ENCODE measurements at places on chromosomes 13 and 19.

- DNase-seq, result no peak
Observed at GRCh38 chr19:5137571-5138124, 168.7 kb downstream of the KDM4B start.

DNA sequence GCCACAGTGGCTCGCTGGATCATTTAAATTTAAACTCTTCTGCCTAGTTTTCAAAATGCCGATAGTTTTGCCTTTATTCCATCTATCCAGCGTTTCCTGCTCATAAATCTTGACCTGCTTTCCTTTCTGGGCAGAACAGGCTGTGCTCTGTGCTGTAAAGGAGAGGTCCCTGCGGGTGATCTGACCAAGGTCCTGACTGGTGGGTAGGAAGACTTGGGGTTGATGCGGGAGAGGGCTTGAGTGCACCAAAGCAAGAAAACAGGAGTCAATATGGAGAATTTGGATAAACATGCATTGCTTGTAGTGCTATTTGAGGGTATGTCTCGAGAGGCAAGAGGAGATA lies 533.6 kb downstream of the MYO16 start:
- DNase-seq, result no peak

- DNase-seq, result no peak
Observed at GRCh38 chr13:50677687-50678463, 165.6 kb downstream of the DLEU7 start.

DNA sequence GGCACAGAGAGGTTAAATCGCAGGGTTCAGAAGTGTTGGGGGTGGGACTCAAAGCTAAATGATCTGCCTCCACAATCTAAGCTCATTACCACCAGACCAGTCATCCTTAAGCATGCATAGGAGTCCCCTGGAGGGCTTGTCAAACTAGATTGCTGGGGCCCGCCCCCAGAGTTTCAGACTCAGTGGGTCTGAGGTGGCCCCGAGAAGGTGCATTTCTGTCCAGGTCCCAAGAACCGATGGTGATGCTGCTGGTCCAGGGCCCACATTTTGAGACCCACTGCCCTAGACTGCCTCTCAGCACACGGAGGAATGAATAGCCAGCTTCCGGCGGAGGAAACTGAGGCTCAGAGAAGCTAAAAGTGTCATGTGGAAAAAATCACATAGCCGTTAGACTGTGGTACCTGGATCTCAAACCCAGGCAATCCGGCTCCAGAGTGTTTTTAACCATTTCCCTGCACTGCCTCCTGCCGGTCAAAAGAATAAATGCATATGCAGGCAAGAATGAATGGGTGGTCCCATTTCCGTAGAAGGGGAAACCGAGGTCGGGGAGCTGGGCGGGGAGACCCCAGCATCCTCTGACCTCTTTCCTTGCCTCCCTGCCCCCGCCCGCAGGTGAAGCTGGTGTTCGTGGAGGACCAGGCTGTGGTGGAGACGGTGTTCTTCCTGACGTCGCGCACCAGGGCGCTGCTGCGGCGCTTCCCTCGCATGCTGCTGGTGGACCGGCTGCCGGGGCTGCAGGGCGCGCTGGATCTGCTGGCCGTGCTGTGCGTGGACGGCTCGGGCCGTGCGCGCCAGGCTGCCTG lies 23.8 kb downstream of the ZSWIM9 start:
- DNase-seq, result no peak

DNA sequence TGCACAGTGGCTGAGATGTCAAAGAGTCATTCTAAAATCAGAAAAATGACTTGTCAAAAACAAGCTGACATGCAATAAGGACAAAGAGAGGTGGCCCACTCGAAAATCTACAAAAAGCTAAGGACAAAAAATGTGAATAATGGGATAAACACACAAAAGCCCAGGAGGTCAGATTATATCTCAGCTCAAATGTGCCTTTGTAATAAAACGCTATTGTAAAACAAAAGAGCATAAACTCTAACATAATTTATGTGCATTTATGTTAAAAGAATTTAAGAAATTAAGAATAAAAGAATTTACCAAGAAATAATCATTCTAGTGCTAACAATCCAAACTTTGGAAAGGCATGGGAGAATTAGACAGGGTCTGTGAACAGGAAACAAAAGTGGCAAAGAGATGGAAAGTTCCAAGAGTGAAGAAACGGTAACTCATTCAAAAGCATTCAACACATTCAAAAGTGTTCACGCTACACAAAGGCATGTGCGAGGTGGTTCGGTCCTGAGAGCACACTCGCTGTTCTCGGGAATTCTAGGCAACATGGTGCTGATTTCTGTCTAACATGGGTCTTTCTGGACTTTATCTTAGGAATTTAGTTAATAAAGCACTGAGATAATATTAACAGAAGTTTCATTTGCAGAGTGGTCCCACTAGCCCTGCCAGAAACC lies 197.7 kb downstream of the KATNAL1 start:
- no peak for DNase-seq

DNA sequence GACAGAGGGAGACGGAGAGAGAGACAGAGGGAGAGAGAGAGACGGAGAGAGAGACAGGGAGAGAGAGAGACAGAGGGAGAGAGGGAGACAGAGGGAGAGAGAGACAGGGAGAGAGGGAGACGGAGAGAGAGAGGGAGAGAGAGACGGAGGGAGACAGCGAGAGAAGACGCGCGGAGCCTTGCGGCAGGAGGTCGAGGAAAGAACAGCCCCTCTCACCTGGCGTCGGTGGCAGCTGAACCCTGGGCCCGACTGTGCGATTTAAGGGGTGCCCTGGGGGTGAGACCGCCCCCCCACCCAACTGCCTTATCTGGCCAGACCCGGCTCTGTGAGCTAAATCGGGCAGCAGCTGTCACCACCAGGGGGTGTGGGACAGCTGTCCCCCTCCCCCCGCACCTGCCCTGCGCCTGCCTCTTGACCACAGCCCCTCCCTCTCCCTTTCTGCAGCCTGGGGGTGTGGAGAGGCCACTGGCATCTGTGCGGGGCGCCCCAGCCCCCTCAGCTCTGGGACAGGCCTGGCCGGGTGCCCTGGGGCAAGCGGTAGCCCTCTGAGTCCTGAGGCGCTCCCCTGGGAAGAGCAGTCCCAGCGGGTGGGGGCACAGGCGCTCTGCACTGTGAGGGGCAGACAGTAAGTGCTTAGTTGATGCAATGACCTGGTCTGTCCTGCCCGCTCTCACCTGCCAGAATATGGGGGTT lies 10.8 kb downstream of the JOSD2 start:
- peak; percentile 66 for DNase-seq

DNA sequence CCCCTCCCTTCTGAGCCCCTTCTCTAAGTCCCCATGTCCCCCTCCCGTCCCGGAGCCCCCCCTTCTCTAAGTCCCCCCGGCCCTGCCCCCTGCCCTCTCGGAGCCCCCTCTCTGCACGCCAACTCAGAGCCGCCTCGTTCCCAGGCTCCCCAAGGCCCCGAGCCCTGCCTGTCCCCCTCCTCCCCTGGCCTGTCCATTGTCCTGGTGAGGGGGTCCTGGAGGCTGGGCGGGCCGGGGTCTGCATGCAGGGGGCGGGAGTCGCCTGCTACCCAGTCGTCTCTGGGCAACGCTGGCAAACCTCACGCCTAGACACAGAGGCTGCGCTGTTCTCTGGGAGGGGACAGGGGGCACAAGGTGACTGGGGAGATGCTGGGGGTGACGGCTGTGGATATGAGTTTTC lies 39.2 kb upstream of the SEMA6B start:
- DNase-seq, result no peak

GRCh38 chr19:42140125-42140754 lies 8.0 kb upstream of the POU2F2 start:
- peak; percentile 69 for DNase-seq

- DNase-seq, result no peak
Observed at GRCh38 chr13:91126806-91127205, 220.7 kb upstream of the MIR17HG start.

GRCh38 chr13:29509999-29510589 lies 85.4 kb downstream of the SLC7A1 start:
- DNase-seq, result no peak

GRCh38 chr13:114045113-114045735 lies 71.3 kb upstream of the C13orf46 start:
- no peak for DNase-seq

DNA sequence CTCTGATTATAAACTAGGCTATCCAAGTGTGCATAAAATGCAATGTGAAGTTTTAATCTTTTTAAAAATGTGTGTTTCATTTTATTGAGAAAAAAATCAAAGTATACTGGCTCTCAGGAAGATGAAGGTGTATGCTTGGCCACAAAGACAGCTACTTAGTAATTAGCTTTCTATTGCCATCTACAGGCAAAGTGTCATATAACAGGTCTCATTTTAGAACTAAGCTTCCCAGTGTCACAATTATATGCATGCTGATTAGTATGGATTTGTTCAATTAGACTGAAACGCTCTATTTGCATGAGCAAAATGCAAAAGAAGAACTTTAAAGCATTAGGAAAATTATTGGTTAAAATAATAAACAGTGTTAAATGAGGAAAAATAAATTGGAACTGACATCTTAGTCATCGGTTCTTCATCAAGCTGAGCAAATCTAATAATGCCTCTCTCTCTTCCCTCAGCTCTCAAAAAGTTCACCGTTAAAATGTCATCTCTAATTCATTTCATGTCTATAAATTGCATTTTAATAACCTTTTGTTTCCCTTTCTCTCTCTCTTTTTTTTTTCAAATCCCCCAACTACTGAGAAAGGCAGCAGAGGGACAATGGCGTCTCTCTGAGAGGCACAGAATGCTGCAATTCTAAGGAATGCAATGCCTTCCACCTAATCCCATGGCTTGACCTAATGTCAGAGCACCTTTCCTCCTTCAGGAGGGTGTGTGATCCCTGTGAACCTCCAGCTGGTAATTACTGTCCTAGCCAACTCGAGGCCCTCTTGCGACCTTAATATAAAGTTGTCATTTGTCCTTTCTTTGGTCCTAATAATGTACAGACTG lies 313.1 kb upstream of the MAB21L1 start:
- no peak for DNase-seq

DNA sequence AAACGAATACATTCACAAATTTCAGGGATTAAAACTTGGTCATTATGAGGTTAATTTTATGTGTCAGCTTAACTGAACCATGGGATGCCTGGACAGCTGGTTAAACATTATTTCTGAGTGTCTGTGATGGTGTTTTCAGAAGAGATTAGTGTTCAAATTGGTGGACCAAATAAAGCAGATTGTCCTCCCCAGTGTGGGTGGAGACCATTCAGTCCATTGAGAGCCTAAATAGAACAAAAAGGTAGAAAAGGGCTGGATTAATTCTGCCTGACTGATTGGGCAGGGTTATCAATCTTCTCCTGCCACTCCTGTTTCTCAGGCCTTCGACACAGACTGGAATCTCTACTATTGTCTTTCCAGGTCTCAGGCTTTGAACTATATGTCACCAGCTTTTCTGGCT lies 203.8 kb upstream of the SLITRK6 start:
- no peak for DNase-seq

GRCh38 chr19:1663852-1664251 lies 11.4 kb upstream of the TCF3 start:
- no peak for DNase-seq

DNA sequence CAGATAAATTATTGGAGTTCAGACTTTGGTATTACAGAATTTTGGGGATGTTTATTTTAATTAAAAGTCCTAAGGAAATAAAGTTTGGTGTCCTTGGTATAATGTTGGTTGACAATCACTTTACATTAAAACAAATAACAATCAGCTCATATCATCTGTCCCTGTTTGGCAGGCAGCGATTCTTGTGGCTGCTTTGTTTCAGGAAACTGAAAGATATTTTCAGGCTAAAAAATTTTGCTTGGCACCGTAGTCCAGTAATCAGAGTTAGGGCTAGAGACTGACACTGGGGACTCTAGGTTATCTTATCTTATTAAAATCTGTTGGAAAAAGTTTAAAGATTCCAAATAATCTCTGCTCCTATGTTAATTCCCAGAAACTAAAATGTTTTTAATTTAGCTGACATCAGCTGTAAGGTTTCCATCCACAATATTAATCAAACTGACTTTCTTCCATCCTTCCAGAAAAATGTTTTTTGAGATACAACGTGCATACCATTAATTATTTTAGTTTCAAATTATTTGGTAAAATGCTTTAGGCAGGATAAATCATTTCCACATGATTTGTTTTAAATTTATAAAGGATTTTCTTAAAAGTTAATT lies 97.6 kb downstream of the ZIC5 start:
- DNase-seq, result no peak

DNA sequence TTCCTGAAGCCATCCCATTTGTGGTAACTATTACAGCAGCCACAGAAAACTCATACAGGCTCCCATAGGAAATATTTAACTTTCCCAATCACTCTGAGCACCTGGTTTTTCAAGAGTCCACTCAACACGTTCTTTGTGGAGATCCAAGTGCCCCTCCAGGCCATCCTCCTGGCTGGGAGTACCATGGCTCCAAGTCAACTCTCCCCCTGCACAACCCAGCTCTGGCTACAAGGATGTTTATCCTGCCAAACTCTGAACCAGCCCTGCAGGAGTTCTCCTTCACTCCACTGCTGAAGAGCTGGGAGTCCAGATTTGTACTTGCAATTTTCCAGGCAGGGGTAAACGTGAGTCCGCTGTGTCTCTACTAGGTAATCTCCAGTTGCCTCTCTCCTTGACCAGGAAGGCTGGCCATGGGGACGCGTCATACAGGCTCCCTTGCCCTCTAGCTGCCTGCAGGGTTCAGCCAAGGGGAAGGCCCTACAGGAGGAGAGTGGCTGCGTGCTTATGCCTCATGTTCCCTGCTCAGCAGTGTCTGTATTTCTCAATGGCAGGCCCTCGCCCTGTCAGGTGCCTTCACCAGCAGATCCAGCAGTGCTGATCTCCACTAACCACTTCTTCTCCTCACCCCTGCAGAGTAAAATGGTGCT lies 29.9 kb upstream of the ARGLU1 start:
- DNase-seq, result no peak

GRCh38 chr19:47063874-47064273 lies 15.4 kb upstream of the TMEM160 start:
- no peak for DNase-seq

DNA sequence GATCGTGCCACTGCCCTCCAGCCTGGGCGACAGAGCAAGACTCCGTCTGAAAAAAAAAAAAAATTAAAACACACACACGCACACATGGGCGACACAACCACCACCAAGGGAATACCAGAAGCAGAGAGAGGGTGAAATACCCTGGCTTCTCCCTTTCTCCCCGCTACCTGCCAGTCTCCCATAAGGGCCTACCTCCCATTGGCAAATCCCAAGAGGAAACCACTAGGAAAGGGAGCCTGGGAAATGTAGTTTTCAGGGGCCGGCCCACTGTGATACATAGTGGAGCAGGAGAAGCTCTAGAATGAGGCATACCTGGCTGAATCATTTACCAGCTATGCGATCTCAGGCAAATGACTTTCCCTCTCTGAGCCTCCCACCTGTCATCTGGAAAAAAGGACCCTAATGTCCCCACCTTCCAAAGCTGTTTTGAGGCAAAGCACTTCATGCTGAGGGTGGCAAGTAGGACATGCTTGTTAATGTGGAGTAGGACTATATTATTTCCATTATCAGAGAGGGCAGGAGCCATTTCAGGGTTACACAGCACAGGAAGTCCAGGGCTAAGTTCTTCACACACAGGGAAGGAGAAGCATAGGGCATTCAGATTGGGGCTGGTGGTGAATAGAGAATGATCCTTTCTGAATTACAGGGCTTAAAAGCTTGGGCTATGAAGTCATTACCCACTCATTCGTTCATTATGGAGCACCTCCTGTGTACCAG lies 14.3 kb upstream of the HNRNPUL1 start:
- DNase-seq, result no peak

Data from RPMI8226 (cell line).